ENCODE measurements at places on chromosomes 16 and 17. TPM values are rescaled to one million over a fixed set of nuclear protein-coding genes. Genes with fewer than 3 reads are reported as not detected.

DNA sequence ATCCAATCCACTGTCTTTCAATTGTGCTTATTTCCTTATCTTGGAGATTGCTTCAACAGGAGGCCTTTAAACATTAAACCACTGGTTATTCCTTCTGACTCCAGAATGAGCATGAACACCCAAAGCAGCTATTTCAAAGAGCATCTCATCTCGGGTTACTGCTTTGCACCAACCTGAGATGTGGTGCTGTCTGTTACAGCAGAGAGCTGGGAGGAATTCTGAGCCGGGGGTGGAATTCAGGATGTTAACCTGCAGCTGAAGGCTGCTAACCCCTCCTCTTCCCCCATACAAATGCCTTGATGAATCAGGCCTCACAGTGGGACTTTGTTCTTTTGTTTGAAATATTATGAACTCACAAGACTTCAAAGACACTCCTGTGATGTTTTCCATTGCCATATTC is 113.1 kb downstream of the SHISA9 start:
- no peak for ATAC-seq

GRCh38 chr17:76335716-76336381 is 17.9 kb downstream of the PRPSAP1 start:
- ATAC-seq = no peak

DNA sequence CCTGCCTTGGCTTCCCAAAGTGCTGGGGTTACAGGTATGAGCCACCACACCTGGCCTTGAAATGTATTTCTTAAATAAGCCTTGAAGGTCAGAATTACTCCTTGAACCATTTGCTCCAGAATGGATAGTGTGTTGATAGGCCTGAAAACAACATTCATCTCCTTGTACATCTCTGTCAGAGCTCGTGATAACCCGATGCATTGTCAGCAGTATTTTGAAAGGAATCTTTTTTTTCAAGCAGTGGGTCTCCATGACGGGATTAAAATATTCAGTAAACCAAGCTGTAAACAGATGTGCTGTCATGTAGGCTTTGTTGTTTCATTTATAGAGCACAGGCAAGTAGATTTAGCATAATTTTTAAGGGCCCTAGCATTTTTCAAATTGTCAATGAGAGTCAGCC is 16.6 kb downstream of the NSRP1 start:
- no peak for ATAC-seq

- ATAC-seq = peak; percentile 95
Measured at GRCh38 chr17:7204828-7205461, 14.7 kb downstream of the DLG4 start.

DNA sequence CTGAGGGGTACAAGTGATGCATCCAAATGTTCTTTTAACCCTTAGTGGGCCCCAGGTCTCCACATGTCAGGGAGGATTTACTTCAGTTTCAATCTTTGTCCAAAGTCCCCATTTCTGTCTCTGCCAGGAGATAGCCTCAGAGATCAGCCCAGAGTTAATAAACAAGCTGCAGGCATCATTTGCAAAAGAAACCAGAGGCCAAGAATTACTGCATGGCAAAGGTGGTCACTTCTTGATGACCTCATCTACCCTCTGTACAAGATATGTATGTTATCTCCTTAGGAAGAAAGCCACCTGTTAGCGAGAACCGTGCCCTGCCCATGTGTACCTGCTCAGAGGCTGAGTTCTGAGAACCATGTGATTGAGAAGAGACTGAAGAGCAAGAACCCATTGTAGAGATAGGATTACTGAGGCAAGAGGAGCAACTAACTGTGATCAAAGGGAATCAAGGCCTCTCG is 40.3 kb downstream of the SALL1 start:
- no peak for ATAC-seq

- no peak for ATAC-seq
Measured at GRCh38 chr17:65218261-65218660, 81.1 kb downstream of the RGS9 start.

- no peak for ATAC-seq
Measured at GRCh38 chr17:81239714-81240555, 817 bp downstream of the NDUFAF8 start.

- no peak for ATAC-seq
Measured at GRCh38 chr17:7392696-7393612, 1.4 kb downstream of the PLSCR3 start.

GRCh38 chr16:50925758-50926357 is 184.0 kb downstream of the CYLD start:
- ATAC-seq = no peak

DNA sequence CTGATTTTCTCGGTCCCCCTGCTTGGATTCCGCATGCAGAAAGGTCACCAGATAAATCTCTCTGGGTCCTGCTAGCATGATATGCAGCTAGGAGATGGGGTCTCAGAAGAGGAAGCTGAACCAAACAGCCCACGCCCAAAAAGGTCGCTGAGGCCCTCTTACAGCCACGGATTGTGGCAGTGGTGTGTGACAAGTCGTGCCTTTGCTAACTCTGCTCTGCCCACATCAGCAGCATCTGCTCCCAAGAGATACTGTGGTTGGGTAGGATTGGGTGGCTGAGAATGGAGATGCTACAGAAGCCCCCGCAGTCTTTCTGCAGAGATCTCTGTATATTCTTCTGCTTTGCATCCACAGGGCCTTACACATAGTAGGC is 15.2 kb upstream of the SKAP1 start:
- no peak for ATAC-seq

GRCh38 chr17:56742601-56743000 is 91.1 kb downstream of the C17orf67 start:
- ATAC-seq = no peak

DNA sequence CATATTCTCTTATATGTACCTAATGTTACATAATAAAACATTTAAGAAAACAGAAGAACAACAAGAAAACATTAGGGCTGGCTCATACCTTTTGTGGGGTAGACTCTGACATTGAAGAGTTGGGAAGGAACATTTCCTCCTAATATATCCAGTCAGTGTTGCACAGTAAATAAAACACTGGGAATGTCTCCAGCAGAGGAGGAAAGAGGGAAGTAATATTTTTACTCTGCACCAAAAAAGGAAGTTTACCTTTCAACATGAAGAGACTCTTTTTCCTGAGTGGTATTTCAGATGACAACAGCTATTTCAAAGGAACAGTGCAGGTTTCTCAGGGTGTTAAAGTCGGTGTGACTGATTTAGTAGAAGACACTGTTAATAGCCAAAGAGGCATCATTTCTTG is 31.9 kb downstream of the EPN2 start:
- ATAC-seq = no peak

Gene BMERB1
- total RNA-seq = 84.5 TPM

Gene SLFN12
- total RNA-seq = 3.6 TPM

GRCh38 chr16:28556914-28557320 is 3.2 kb downstream of the SGF29 start:
- ATAC-seq = no peak
